ENCODE measurements at places on chromosomes 12 and 14.

DNA sequence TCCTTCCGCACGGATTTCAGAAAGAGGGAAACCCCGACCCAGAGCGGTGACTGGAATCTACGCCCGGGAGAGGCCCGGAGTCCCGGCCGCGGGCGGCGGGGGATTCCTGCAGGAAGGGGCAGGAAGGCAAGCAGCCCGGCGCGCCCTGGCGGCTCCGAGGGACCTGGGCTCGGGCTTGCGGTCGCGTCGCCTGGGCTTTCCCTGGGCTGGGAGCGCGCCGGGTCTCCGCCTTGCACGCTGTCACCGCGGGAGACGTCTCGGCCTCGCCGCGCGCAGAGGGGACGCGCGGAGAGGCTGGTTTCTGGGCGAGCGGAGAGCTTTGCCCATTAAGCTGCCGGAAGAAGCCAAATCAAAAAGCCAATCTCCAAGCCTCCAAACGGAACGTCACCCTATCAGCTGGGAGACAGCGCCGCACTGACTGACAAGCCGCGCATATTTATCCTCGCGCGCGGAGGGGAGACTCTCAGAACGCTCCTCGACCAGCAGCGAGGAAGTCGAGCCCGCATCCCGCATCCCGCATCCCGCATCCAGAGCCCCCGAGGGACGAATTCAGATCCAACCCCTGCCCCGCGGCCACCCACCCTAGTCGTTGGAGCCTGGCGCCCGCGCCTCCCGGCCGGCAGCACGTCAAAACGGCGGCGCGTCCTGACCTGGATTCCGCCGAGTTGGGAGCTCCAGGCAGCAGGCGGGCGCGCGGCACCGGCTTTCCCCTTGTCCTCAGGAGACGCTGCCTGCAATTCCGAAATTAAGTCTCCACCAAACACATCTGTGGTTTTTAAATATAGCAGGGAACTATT lies at the start of gene SLC8A3:
Gene SLC8A3, minus strand, starts transcription at position 293 of the 797 bp plus-strand sequence. CDS start 20,529 bp downstream, outside the sequence.
- DNase-seq = no peak

DNA sequence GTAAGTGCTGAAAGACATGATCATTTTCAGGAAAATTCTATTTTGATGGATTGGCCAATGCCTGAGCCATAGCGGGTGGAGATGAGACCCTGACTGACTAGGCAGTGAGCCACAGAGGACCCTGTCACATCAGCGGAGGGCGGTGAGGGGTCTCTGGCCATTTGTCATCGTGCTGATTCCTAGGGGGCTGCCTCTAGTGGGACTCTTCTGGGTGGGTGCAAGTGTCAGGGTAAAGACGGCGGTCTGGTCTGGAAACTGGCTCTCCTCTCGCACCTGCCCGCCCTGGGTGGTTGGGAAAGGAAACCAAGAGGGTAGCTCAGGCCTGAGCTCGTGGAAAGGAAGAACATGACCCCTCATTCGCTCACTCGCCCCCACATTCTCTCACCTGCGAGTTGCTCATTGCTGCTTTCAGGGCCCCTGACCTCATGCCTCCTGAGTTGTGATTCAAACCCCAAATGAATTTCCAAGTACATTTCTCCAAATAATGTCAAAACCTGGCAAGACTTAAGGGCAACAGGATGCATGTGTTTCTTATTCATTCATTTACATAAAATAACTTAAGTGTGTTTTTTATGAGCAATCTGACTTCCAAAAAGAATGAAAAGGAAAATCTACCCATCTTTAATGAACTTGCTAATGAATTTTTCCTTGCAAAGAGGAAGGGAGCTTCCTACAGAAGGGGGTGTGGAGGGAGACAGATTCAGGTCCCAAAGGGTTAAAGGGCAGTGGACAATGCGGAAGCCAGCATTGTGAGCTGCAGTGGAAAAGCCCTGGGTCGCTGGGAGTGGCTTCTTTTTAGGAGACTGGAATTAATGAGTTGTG lies 12.8 kb downstream of the MEG3 start:
- no peak for DNase-seq

DNA sequence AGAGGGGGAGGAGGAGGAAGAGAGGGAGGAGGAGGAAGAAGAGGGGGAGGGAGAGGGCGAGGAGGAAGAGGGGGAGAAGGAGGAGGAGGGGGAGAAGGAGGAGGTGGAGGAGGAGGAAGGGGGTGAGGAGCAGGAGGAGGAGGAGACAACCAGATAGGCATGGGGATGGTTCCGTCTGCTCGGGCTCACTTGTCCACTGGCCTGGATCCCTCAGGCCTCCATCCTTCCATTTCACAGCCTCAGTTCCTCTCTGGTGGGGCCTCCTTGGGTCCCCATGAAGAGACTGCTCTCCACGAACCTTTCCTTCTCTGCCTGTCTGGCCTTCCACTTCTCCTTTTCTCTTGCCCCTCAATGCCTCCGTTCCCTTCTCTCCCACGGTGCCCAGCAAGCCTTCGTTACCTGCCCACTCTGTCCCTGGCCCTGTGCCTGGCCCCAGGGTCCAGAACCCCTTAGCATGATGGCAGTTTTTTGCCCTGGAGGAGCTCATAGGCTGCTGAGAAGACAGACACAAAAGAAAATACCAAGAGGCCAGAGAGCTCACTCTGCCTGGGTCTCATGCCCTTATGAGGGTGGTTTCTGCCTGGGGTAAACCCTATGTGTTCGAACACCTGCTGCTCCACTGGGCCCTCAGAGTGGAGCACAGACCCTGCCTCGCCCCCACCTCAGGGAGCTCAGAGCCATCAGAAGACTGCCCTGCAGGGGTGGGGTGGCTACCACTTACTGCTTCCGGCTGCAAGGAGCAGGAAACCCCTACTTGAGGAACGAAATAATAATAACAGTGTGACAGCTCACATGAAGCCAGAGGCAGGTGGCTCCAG lies 11.7 kb upstream of the CACNA2D4 start:
- DNase-seq = peak; percentile 37

GRCh38 chr12:12171991-12172511 lies 94.8 kb downstream of the LRP6 start:
- peak; percentile 4 for DNase-seq

- no peak for DNase-seq
Measured at GRCh38 chr14:67409461-67409860, 2.5 kb downstream of the PLEK2 start.

DNA sequence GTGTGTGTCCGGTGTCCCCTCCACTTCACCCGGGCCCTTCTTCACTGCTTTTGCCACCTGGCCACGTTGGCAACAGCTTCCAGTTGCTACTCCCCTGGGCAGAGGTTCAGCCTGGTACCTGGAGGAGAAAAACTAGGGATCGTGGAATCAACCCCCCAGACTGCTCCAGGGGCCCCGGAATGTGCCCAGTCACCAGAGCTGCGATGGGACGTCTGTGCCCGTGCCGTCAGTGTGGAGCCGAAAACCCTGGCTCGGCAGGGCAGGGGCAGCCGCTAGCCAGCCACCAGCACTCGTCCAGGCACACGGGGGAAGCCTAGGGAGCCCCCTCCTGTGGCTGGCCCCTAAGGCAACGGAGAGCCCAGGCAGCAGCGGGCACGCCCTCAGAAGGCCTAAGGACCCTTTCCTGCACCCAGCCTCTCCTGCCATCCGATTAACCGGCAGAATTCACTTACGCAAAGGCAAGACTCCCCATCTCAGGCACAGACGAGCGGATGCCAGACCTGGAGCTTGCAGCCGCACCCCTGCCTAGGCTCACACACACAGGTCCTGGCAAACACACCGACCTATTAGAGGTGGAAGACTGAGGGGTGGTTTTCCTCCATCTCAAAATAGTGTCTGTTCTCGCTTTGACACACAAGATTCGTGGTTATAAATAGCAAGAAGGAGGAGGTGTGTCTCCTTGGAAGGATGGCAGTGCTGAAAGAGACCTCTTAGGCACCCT lies 62.6 kb downstream of the FBXL14 start:
- DNase-seq = no peak

DNA sequence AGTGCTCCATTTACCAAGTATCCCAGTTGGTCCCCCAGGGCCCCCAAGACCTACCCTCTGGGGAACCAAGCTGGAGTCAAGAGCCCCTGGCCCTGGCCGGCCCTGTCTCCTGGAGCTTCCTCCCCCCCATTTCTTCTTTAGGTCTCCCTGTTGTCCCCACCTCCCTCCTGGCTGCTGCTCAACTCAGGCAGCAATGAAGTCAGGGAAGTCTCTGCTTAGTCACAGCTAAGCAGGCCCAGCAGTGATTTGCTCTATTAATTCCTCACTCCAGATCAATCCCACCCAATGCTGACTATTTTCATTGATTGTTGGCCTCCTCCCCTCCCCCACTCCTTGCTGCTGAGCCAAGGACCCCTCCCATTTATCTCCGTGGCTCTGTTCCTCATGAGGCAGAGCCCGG lies 28.3 kb downstream of the VSX2 start:
- no peak for DNase-seq

DNA sequence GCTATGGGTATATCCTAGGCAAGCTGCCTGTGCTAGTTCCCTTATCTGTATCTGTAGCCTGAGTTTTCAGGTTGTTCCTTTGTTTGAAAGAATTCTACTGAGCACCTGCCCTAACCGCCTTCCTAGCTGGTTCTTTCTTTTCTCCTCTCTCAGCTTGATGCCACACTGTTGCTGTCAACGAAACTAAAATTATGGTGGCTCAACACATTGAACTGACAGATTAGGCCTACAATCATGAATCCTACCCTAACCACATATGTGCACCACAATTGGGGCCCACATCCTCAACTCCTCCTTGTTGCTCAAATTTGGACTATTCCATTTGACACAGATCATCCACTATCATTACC lies 36.2 kb upstream of the RESF1 start:
- no peak for DNase-seq

DNA sequence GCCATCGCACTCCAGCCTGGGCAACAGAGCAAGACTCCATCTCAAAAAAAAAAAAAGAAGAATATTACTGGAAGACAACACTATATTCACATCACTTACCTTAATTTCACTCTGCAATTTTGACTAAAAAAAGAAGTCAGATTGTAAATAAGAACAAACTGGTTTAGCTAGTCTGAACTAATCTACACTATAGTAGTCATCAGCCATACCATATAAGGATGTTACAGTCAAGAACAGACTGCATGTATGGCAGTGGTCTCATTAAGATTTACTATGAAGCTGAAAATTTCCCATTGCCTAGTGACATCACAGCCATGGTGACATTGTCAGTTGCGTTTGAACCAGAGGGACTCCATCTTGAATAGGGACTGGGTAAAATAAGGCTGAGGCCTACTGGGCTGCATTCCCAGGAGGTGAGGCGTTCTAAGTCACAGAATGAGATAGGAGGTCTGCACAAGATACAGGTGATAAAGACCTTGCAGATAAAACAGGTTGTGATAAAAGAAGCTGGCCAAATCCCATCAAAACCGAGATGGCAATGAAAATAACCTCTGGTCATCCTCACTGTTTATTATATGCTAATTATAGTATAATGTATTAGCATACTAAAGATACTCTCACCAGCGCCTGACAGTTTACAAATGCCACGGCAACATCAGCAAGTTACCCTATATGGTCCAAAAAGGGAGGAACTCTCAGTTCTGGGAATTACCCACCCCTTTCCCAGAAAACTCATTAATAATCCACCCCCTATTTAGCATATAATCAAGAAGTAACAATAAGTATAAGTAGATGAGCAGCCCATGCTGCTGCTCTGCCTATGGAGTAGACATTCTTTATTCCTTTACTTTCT lies 51.2 kb downstream of the OSBPL8 start:
- DNase-seq = no peak

DNA sequence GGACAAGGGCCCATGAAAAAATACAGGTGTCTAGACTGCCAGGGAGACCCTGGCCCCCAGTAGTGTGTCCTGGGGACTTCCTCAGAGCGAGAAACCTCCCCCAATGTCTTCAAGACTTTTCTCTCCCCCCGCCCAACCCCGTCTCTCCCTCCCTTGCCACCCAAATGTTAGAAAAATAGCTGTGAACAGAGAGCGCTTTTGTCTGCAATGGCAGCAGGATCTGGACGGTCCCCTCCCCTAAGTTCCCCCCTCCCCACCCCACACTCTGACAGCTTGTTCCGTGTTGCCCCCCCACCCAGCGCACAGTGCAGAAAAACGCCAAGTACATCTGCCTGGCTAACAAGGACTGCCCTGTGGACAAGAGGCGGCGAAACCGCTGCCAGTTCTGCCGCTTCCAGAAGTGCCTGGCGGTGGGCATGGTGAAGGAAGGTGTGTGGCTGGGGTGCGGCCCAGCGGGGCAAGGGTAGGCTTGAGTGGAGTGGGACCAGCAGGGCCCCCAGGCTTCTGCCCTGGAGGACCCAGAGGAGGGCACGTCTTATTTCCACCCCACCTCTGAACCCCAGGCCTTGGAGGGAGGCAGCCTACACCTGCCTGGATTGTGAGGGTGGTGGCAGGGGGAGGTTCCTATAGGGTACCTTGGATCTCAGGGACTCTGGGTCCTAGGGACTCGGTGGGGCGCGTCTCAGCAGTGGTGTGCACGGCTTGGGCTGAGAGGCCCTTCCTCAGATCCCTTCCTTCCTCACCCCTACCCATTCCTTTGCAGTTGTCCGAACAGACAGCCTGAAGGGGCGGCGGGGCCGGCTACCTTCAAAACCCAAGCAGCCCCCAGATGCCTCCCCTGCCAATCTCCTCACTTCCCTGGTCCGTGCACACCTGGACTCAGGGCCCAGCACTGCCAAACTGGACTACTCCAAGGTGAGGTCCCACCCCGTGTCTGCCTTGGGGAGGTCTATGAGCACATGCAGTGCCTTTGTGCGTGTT lies 4.8 kb downstream of the NR4A1 start:
- no peak for DNase-seq

DNA sequence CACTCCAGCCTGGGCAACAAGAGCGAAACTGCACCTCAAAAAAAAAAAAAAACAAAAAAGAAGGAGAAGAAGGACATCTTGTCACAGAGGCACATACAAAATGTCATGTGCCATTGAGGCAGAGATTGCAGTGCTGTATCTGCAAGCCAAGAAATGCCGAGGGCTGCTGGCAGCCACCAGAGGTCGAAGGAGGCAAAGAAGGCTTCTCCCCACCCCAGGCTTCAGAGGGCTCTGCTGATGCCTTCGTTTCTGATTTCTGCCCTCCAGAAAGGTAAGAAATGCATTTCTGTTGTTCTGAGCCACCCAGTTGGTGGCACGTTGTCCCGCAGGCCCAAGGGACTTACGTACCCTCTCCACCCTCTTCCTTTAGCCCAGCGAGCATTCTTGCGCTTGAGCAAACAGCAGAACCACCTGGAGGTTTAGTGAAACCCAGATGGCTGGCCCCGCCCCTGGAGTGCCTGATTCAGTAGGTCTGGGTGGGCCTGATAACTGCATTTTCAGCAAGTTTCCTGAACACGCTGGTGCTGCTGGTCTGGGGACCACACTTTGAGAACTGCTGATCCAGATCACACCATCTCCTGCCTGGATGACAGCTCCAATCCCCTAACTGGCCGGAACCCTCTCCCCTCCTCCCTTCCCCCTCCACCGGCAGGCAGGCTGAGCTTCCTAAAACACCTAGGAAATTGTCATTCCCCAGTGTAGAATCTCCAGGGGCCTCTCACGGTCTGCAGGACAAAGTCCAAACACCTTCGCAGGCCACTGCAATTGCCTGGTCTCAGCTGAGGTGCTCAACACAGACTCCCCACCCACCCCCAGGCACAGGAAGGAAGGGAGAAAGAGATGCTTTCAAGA lies 21.1 kb upstream of the SCARB1 start:
- DNase-seq = no peak

Data from GDM1 (cell line).